Fibroblast of skin of scalp (primary cell): ENCODE measurements at places on chromosomes 2 and 18.

DNA sequence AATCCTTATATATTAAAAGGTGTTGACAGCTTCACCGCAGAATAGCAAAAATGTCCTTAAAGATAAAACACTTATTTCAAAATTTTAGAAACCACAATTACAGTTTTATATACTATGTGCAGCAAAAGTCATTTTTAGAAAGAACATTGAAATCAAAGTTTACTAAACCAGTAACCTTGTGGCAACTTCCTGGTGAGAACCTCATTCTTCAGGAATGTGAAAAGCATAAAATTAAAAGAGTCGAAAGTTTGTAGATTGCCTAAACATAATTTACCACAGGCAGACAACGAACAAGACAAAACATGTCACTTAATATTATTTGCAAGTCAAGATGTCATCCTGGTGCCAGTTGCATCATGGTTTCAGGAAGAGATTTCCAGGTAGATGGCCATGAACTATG lies 108.3 kb upstream of the NRP2 start:
- peak; percentile 79 for DNase-seq

GRCh38 chr2:202577250-202578183 lies 57.3 kb upstream of the FAM117B start:
- no peak for DNase-seq

GRCh38 chr2:37390777-37391176 lies 46.3 kb downstream of the QPCT start:
- no peak for DNase-seq

GRCh38 chr2:227365833-227366232 lies 13.3 kb downstream of the TM4SF20 start:
- no peak for DNase-seq

DNA sequence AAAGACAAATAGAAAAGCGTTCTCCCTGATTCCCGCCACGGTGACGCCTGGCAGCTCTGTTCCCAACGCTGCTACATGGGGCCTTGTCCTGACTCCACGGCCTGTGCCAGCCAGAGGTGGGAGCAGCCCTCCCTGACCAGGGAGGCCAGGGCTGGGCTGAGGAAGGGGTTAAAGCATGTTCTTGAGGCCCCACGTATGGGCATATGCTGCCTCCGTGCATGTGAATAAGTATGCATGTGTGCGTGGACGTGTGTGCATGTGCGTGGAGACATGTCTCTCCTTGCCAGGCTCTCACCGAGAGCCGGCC lies 1.6 kb upstream of the SNED1 start:
- DNase-seq, result no peak

GRCh38 chr2:75603477-75603876 lies 42.7 kb upstream of the EVA1A start:
- peak; percentile 41 for DNase-seq

DNA sequence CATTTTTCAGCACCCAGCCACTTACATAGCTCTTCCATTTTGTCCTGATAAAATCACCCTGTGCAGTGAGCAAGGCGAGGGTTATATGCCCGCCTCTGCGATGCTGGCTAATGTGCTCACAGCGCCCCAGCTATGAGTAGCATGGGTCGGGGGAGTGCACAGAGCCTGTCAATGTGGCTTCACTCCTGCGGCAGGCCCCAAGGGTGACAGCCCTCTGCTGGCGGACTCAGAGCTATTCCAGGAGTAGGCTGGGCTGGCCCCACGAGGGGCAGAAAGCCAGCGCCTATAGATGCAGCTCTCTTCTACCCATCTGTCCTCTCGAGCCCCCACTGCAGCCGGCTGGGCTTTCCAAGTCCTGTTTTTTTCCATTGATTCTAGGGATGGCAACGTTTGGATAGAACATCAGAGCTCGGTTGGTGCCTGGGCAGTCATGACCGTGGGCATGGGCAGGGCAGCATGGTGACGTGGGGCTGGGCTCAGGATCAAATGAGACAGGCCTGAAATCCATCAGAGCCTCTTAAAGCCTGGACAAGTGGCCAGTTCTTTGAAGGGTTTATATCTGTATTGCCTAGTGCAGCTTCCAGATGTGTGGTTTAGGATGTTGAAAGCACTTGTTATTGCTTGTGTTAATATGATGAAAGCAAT lies 134.7 kb downstream of the MCFD2 start:
- peak; percentile 43 for DNase-seq

- DNase-seq, result peak; percentile 44
Measured at GRCh38 chr2:234579231-234579962, 82.5 kb upstream of the ARL4C start.

DNA sequence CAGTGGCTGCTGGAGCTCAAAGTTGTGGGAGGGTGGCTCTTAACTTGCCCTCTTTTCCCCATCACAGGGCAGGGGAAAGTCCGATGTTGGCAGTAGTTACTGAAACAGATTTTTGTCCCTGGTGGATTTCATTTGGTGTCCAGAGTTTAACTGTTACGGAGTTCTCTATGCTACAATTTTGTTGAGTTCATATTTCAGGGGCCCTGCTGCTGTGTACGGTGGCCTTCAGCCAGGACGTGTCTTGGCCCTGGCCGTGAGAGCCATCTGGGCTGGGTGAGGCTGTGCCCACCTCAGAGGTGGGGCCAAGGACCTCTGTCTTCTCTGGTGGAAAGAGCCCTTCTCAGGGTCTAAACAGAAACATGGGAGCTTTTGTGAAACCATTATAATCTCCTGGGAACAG lies 67.4 kb downstream of the SH3YL1 start:
- no peak for DNase-seq

- no peak for DNase-seq
Measured at GRCh38 chr2:42764901-42765300, 966 bp upstream of the OXER1 start.

DNA sequence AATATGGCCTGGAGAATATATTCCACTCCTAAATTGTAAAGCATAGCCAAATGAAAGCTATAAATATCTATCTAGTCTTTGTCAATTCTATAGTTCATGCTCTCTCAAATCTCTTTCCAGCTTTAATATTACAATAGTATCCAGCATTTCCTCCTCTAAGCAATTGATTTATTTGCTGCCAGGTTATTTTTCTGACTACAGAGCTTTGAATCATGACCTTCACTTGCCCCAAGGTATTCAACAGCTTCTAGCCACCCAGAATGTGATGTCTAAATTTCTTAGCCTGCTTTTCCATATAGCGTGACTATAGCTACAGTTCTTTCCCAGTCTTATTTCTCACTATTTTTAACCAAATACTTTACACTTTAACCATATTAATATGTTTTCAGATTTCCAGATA lies 1287.6 kb downstream of the LRP1B start:
- DNase-seq, result no peak

GRCh38 chr18:53755914-53756609 lies 468.4 kb downstream of the MBD2 start:
- no peak for DNase-seq

- DNase-seq, result no peak
Measured at GRCh38 chr2:156343096-156343939, 10.8 kb upstream of the NR4A2 start.

- no peak for DNase-seq
Measured at GRCh38 chr2:1494906-1495305, 81.6 kb downstream of the TPO start.

DNA sequence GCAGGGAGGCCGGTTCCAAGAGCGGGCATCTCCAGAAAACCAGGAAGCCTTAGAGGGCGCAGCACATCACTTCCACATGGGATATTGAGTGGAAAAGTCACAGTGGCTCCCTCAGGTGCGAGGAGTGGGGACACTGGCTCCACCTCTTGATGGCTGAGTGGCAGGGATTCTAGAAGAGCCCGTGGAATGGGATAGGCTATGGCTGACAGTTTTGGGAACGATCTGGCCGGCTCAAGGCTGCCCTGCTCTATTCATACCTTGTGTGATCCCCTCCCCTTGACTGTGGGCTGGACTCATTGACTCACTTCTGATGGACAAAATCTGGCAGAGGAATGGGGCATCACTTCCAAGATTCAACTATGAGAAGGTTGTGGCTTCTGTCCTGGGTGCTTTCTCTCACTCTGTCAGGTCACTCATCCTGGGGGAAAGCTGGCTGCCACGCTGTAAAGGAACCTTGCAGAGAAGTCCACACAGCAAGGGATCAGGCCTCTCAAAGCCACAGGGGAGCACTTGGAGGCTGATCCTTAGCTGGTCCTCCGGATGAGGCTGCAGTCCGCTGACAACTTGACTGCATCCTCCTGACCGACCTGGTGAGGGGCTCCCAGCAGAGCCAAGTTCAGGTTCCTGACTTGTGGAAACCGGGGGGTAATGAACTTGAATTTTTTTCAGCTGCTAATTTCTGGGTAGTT lies 46.7 kb upstream of the HS6ST1 start:
- no peak for DNase-seq

- DNase-seq, result no peak
Measured at GRCh38 chr2:176832086-176832485, 380.5 kb upstream of the HNRNPA3 start.

GRCh38 chr18:35868915-35869314 lies 103.6 kb upstream of the RMP24 start:
- DNase-seq, result no peak

GRCh38 chr2:161165266-161165665 lies 5.0 kb downstream of the TANK start:
- DNase-seq, result peak; percentile 87

GRCh38 chr2:20419007-20419576 lies 27.8 kb upstream of the RHOB start:
- no peak for DNase-seq

- peak; percentile 94 for DNase-seq
Measured at GRCh38 chr18:21053127-21053526, 58.5 kb downstream of the ROCK1 start.

- DNase-seq, result no peak
Measured at GRCh38 chr2:120677221-120677620, 58.4 kb upstream of the GLI2 start.

- no peak for DNase-seq
Measured at GRCh38 chr2:121038031-121038430, 247.0 kb downstream of the TFCP2L1 start.

DNA sequence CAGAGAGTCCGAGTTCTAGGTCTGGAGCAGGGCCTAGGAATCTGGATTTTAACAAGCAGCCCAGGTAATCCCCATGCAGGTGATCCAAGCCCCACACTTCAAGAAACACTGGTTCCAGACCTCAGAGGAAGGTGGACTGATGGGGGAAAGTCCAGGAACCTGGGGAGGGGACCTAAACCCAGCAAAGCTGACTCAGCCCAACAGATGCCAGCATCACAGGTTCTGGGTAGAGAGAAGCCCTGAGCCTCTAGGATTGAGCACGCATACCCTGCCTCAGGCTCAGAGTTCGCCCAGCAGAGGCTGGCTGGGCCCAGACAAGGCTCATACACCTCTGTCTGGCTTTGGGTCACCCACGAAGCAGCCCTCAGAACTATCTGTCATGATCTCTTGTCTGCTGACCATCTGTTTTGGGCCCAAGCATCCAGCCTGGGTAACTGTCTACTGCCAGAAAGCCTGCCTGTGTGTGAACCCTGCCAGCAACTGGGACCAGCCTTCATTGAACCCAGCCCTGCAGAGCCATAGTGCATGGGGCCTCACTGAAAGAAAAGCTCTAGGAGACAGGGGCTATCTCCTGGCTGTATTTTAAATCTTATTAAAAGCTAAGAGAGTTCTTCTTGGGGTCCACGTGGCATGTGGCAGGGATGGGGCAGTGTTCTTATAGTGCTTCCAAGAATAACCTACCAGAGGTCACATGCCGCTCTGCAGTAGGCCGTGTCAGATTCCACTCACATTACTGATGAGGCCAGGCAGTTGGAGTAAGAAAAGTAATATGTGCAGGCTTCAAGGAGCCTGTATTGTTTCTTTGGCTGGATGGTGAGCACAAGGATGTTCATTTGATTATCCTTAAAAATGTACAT lies 7.4 kb downstream of the TMEM127 start:
- no peak for DNase-seq

DNA sequence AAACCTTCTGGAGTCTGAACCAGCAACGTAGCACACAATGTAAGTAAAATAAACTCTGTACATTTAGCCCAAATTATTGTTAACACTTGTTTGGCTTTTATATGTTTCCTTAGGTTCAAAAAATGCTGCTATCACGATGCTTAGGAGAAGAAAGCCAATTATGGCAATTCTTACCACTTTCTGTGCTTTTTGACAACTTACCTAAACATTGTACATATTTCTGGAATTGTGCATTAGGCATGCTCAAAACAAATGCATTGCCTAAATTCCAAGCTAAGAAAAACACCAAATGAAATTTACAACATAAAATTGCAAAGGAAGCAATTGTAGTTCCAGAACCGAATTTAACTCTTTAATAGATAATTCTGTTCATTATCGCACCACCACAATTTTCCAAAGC lies 585.6 kb upstream of the DSEL start:
- DNase-seq, result peak; percentile 10

DNA sequence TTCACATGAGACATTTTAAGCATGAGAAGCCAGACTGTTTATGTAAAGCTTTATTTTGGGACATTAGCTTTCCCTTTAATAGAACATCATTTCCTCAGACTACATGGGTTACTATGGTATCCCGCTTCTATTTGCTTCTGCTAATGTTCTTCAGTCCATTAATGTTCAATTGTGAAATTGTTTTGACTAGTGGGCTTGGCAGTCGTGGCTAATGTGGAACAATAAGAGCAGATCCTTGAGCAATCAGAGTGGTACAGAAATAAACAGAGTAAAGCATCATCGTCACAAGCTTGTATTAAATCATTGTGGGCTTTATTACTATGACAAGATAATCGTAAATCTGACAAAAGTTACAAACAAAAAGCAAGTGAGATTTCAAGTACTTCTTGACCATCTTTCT lies 60.2 kb downstream of the PDE1A start:
- DNase-seq, result no peak

GRCh38 chr18:31103423-31103822 lies 1.2 kb upstream of the DSC2 start:
- no peak for DNase-seq

DNA sequence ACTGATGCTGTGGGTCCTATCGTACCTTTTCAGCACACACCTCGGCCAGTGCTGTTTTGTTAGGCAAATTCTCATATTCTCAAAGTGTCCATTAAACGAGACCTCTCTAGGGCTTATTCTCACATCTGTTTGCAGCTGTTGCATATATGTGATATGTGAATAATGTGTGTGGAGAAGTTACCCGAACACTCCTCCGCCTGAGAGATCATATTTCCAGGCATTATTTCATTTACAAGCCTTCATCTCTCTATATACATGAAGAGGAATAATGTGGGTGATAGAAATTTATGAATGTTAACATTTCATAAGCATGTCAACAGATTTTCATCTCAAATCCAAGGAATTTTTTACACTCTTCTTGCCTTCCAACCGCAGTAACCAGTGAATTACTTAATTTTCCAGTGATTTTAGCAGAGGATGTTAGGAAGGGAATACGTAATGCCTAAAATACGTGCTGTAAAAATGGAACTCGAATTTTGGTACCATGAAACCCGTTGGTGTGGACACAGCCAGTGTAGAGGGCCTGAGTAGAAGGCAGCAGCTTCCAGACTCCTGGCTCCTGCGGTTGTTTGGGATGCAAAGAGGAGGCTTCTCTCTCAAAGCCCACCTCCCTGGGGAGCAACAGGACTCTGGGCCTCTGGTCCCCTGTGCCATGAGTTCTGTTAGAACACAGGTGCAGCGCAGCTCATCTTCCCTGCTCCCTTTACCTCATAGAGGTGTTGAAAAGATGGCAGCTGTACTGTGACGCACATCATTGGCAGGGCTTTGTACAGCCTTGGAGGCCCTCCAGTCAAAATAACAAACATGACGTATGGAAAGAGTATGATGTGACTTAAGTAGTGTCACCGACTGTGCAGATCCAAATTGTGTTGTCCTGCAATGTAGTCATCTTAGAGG lies 280.1 kb downstream of the NEDD4L start:
- DNase-seq, result no peak

- DNase-seq, result no peak
Measured at GRCh38 chr2:767944-768343, 90.7 kb upstream of the TMEM18 start.
